Endothelial cell (in vitro differentiated cells): ENCODE measurements at places on chromosomes 2 and 18.

DNA sequence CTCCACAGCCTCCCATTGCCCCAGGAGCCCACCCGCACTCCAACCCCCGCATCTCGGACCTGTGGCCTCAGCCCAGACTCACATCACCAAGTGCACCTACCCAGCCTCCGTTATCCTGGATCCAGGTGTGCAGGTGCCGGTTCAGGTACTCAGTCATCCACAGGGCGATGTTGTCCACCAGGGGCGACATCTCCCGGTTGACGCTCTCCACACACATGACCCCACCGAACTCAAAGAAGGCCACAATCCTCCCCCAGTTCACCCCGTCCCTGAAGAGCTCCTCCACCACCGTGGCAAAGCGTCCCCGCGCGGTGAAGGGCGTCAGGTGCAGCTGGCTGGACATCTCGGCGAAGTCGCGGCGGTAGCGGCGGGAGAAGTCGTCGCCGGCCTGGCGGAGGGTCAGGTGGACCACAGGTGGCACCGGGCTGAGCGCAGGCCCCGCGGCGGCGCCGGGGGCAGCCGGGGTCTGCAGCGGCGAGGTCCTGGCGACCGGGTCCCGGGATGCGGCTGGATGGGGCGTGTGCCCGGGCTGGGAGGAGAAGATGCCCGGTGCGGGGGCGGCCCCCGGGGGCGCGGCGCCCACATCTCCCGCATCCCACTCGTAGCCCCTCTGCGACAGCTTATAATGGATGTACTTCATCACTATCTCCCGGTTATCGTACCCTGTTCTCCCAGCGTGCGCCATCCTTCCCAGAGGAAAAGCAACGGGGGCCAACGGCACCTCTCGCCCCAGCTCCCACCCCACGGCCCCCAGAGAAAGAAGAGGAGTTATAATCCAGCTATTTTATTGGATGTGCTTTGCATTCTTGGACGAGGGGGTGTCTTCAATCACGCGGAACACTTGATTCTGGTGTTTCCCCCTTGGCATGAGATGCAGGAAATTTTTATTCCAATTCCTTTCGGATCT is 1.3 kb downstream of the BCL2 start:
- peak; percentile 68 for DNase-seq

DNA sequence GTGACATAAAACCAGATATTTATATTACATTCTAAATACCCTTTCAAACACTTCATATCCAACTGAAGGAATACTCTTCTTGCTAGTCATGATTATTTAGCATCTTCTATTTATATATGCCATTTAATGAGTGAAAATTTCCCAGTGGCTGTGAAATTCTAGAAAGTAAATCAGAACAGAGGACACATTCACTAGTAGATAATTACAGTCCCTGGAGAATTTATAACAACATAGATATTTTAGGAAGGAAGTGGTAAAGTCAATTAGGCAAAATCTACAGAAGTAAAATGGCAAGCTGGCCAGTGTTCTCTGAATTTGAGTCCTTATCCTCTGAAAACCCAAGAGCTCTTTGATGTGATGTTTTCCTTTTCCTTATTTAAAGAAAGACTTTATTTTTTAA is 121.8 kb downstream of the PMAIP1 start:
- DNase-seq = no peak

DNA sequence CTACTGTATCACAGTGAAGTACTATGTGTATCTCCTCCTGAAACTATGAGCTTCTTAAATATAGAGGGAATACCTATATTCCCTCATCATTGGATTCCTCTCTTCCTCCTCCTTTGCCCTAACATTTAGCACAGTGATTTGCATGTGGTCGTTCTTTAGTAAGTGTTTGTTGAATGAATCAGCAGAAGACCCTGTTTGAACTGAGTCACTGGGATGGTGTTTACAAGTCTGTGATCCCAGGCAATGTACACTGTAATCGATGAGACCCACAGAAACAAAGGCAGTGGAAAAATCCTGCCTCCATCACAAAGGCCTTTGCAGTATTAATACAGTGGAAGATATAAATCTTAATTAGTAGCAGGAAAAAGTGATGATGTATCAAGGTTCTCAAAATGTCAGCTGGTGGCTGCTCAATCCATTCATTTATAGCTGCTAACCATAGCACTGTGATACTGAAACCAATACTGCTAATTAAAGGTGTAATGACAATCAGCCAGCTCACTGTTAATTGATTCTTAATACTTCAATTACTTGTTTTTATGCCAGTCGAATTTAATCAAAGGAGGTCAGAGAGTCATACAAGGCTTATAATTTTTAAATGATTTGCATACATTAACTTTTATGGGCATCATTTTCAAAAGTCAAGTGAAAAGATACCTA is 20.8 kb upstream of the MYO3B start:
- DNase-seq = no peak

DNA sequence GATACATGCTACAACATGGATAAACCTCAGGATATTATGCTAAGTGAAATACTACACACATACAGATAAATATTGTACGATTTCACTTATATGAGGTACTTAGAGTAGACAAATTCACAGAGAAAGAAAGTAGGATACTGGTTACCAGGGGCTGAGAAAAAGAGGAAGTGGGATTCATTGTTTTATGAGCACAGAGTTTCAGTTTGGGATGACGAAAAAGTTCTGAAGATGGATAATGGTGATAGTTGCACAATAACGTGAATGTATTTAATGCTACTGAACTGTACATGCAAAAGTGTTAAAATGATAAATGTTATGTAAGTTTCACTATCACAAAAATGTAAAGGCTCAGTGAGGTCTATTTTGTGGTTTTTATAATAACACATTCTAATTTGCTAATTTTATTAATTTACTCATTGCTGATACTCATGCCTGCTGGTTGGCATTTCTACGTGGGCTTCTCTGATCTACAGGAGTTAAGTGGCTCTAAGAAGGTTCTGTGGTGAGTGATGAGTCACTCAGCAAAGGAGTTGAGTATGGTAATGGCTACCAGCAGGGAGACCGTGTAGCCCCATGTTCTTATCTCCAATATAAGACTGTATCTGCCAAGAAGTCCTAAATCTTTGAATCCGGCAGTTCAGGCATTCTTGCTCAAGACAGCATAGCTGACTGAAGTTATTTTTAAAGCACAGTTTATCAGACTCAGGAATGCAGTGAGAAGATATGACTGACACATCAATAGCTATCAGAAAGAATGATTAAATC is 41.1 kb downstream of the UPP2 start:
- DNase-seq = no peak

GRCh38 chr2:50781646-50782045 is 250.3 kb downstream of the NRXN1 start:
- DNase-seq = no peak

- no peak for DNase-seq
Measured at GRCh38 chr2:226018641-226019040, 619.1 kb downstream of the NYAP2 start.

- no peak for DNase-seq
Measured at GRCh38 chr2:96798733-96799622, 17.1 kb upstream of the CNNM3 start.

GRCh38 chr2:11288431-11288830 is 56.0 kb downstream of the ROCK2 start:
- no peak for DNase-seq

- no peak for DNase-seq
Measured at GRCh38 chr2:72649810-72650209, 176.0 kb downstream of the EXOC6B start.

DNA sequence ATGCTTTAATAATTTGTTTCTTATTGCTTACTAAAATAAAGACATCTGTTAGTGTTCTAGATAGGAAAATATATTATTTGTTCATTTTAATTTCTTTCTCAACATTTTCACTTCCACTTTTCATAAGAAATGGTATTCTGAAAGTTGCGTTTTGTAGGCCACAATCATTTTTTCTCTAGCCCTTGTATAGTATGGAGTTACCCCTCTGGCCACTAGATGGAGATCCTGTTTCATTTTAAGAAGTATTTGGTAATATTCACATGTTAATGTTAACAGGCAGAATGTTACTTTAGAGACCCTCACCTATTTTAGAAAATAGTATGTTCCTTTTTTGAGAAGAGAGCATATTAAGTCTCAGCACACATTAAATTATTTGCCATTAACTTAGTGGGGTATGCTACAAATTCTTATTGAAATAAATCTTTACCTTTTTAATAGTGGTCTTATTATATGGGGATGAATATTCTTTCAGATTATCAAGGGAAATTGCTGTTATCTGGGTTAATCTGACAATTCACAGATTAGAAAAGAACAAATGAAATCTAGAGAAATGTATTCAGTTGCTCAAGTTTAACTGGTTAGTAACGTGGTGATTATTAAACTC is 73.9 kb upstream of the TTC27 start:
- DNase-seq = no peak

DNA sequence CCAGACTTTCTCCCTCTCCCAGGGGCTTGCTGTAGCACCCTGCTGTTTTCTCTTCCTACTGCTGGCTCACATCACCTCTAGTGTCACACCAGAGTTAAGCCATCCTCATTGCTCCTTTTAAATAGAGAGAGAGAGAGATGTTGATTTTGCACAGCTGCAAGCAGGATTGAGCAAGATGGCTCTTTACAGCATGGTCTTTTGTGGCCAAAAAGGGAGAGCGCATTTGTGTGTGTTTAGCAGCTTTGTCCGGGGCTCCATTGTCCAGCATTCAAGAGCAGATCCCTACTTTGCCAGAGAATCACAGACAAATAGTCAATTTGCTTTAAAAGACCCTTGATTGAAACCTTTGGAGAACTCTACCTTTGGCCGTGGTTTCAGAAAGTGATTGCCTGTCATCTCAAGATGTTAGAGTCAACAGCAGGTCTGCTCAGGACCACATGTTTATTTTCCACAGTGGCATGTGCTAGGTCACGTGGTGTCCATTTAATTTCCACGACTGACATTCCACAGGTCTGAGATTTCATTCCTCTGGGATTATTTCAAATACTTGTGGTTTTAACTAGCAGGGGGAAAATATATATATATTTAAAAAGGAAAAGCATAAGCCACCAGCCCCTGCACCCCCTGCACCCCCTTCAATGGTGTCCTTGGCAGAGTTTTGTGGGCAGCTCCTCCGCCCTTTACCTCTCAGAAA is 359.9 kb upstream of the SLC14A2 start:
- no peak for DNase-seq

GRCh38 chr2:109065391-109065734 is 63.6 kb upstream of the SH3RF3 start:
- no peak for DNase-seq

DNA sequence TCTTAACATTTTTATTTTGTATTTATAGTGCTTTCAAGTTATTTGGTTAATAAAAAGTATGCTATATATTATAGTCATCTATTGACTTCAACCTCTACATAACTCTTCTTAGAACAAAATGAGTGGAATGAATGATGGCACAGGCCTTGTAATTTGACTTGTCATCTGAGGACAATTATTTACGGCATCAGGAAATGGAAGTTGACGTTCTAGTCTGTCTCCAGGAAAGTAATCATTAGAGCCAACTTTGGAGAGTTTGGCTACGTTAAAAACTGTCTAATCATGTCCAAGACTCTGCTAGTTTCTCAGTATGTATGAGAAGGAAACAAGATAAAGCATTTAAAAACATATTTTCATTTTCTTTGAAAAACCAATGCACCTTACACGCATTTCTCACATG is 353.6 kb downstream of the ARHGAP15 start:
- no peak for DNase-seq

DNA sequence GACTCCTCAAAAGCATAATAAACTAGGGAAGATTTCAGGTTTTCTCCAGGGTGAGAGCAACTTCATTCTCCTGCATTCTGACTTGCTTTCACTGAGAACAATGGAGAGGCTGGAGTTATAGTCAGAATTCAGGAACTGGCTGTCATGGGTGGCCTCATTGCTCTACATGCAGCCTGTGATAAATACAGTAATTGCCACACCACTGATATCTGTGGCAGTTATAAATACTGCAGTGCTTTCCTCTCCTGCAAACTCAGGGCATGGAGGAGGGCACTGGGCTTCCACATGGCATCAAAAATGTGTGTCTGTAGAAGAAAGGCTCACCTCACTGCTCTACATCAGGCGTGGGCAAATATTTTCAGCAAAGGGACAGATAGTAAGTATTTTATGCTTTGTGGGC is 510.2 kb downstream of the ZNF516 start:
- DNase-seq = no peak

DNA sequence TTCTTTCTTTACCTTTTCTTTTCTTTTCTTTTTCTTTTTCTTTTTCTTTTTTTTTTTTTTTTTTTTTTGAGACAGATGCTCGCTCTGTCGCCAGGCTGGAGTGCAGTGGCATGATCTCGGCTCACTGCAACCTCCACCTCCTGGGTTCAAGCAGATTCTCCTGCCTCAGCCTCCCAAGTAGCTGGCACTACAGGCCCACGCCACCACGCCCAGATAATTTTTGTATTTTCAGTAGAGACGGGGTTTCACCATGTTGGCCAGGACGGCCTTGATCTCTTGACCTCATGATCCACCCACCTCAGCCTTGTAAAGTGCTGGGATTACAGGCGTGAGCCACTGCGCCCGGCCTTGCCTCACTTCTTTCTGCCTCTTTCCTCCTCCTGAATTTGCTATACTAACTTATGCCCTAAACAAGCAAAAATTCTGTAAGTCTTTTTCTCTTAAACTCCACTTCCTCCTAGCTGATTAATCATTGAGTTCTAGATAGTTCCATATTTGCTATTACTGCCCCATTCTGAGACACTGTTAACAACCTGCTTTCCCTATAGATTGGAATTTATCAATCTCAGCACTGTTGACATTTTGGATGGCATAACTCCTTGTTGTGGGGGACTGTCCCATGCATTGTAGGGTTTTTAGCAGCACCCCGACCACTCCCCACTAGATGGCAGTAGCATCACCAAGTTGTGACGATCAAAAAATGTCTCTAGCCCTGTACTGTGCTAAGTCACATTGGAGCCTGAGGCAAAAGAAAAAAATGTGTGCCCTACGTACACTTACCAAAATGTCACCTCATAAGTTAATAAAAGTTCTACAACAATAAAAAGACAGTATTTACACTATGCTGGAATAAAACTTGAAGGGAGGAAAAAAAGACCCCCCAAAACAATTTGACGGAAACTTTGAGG is 16.4 kb upstream of the THADA start:
- DNase-seq = peak; percentile 76

GRCh38 chr2:175687465-175687864 is 314.6 kb downstream of the LNPK start:
- DNase-seq = no peak

DNA sequence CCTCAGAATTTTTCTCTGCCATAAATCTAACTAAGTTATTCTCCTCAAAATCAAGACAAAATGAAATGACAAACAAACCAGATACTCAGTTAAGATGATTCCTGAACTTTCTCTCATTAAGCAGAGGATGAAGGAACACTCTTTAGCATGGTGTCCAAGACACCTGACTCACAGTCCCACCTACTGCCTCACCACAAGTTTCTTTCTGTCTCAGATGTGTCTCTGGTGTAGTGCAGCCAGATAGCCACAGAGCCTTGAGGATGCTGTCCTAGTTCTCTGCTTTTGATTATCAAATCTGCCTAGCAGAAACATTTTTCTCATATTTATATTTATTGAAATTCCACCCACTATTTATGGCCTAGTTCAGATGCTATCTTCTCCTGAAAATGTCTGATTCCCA is 103.6 kb upstream of the TMEM200C start:
- no peak for DNase-seq

GRCh38 chr2:100905132-100905805 is 85.3 kb downstream of the NPAS2 start:
- no peak for DNase-seq
